ENCODE measurements at places on chromosomes 3 and 15. TPM values are rescaled to one million over a fixed set of nuclear protein-coding genes. Genes with fewer than 3 reads are reported as not detected.
A peak's percentile ranks its signal among the peaks of the same experiment; 100 is the strongest.

- peak overlapping the region; percentile 55 for H3K4me3 ChIP-seq
These were observed 639 bp downstream of the MKRN3 start for GRCh38 chr15:23566071-23566554.

The FRMD4B gene
- total RNA-seq = 66.2 TPM

DNA sequence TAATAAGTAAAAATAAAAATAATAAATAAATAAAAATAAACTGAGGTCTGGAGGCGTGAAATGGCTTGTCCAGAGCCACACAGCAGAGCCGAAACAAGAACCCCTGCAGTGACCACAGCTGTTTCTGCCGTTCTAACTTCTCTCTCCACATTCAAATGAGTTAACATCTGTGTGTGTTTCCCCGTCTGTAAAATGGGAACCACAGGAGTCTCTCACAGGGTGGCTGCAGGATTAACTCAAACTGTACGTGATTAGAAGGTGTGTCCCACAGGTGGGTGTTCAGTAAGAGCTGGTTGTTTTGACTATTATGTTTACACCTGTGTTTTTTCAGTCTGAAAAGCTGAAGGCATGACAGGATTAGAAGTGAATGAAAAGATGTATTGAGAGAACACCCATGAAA, 27.0 kb upstream of the MUC4 start:
- H3K4me3 ChIP-seq = no peak overlapping the region
- no peaks in the 10 kb centered on the region for H3K27me3 ChIP-seq
- no peak overlapping the region for H3K27ac ChIP-seq
- no peaks in the 10 kb centered on the region for H3K4me1 ChIP-seq
- no peak for DNase-seq
- no peaks in the 10 kb centered on the region for H3K36me3 ChIP-seq

The ZDHHC3 gene
- total RNA-seq = 75.3 TPM

The CKMT1B gene
- total RNA-seq = 69.3 TPM

The EIF5A2 gene
- total RNA-seq = 2.9 TPM

The ERICH6 gene
- total RNA-seq = not detected

All from esophagus squamous epithelium (tissue), 5 donors.